CD8-positive, alpha-beta memory T cell (primary cell): ENCODE measurements at places on chromosomes 1 and 21. TPM values are rescaled to one million over a fixed set of nuclear protein-coding genes. Genes with fewer than 3 reads are reported as not detected.

GRCh38 chr1:45007311-45007710, 3.8 kb downstream of the HECTD3 start:
- no peak for DNase-seq

DNA sequence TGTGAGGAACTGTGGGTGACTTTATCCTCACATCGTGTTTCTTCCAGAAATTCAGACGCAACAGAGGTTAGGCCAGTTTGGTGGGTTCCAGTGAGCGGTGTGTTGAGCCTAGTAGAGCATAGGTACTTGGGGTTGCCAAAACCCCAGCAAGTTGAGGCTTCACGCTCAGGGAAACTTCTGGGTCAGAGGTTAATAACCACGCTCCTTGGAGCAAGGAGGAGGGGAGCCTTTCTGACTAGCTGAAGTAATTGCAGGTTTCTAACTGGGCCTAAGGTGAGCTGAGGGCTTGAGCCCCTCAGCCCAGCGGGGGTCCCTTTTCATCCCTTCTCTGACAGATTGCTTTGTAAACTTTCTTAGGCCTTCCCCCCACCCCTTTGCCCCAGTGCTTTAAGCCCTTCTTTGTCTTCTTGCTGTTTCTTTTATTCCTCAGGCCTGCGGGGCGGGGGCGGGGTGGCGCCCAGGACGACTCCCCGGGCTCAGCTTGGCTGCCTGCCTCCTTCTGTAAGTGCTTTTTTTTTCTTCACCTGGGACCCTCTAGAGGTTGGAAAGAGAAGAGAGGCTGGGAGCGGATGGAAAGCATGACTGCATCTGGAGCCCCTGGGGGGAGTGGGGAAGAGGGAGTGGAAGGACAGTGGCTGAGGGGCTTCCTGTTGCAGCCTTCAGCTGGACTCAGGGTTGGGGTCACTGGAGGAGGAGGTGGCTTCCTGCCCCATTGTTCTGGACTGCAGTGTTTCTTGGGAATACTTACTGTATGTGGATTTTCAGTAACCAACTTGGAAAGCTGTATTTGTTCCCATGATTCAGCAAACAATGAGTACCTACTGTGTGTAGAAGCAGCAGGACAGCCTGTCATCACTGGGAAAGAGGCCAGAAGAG, 1.3 kb upstream of the ZNF436 start:
- DNase-seq, result no peak

DNA sequence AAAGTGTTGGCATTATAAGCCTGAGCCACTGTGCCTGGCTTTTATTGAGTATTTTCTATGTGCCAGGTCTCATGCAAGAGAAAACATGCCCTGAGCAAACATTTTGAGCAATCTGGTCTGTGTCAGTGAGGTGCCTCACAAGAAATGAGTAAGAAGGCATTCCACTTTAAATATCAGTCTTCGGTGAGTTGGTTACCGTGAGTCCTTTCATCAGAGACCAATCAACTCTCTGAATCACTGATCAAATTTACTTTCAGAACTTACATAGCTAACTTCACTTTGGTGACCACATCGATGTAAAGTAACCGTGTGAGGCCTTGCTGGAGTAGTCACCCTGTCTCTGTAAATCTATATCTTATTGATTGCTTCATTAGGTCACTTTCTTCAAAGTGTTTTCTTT, 14.3 kb upstream of the DDX59 start:
- no peak for DNase-seq

DNA sequence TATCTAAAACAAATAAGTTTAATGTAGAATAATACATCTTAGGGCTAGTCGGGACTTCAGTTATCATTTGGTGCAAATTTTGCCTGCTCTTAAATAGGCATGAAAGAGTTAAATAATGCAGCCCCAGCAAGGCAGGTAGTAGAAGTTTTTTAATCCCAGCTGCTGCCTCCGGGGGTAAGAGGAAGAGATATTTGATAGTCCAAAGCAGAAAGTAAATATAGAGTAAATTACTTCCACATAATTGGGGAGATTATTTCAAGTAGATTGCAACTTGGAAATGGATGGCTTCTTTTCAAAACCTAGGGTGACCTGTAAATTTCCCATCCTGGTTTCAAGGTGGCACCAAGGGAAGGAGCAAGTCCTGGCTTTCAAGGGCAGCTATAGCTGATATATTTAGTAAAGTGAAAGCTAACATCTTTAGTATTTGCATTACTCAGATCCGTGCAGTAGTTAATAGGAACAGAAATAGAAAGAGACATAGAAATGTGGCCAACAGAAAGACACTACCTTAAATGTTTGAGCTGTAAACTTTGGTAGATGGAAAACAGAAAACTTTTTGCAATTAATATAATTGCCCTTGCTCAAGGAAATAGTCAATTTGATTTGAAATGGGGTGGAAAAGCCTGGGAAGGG, 109.1 kb downstream of the LMO4 start:
- no peak for DNase-seq

- DNase-seq, result no peak
Observed at GRCh38 chr1:8718850-8719361, 98.5 kb downstream of the RERE start.

DNA sequence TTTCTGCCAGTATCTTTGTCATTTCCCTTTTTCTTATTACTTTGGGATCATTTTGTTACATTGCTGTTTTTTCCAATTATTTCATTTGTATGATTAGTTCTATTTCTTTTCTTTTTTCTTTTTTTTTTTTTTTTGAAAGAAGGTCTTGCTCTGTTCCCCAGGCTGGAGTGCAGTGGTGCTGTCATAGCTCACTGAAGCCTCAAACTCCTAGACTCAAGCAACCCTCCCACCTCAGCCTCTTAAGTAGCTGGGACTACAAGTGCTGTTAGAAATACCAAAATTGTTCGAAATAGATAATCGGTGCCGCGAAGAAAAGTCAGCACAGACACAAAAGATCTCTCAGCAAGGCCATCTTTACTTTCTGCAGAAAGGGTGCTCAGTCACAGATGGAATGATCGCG, 26.6 kb upstream of the COL6A1 start:
- no peak for DNase-seq

GRCh38 chr1:5475572-5475971, 516.7 kb downstream of the NPHP4 start:
- no peak for DNase-seq

DNA sequence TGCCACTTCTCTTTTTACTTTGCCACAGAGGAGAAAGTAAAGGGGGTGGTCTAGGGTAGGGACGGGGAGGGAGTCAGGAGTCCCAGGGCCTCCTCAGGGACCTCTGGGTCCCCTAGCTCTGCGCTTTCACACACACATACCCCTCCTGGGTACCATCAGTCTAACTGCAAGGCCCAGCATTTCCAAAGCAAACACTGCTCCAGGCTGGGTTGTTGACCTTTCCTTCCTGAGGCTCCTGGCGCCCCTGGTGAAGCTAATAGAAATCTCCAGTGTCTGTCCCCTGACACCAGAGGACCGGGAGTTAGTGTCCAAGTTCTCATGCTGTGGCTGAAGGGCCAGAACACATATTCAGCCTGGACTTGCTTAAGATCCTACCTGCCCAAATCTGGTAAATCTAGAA, 3.9 kb downstream of the TMEM63A start:
- no peak for DNase-seq

GRCh38 chr1:117142200-117142599, 20.7 kb upstream of the TRIM45 start:
- DNase-seq, result no peak

- DNase-seq, result no peak
Observed at GRCh38 chr1:209512821-209513220, 70.7 kb upstream of the CAMK1G start.

GRCh38 chr1:181312946-181313345, 170.4 kb upstream of the CACNA1E start:
- DNase-seq, result no peak

DNA sequence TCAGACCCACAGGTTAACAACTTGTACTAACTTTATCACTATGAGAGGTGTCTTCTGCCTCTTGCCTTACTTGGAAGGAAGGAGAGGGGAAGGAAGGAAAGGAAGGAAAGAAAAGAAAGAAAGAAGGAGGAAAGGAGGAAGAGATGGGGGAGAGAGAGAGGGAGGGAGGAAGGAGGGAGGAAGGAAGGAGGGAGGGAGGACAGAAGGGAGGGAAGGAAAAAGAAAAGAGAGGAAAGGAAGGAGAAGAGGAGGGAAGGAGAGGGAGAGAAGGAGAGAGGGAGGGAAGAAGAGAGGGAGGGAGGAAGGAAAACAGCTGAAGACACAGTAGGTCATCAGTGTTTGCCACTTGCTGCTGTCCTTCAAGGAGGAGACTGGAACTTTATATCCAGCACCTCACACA, 5.3 kb upstream of the SIPA1L2 start:
- DNase-seq, result no peak

DNA sequence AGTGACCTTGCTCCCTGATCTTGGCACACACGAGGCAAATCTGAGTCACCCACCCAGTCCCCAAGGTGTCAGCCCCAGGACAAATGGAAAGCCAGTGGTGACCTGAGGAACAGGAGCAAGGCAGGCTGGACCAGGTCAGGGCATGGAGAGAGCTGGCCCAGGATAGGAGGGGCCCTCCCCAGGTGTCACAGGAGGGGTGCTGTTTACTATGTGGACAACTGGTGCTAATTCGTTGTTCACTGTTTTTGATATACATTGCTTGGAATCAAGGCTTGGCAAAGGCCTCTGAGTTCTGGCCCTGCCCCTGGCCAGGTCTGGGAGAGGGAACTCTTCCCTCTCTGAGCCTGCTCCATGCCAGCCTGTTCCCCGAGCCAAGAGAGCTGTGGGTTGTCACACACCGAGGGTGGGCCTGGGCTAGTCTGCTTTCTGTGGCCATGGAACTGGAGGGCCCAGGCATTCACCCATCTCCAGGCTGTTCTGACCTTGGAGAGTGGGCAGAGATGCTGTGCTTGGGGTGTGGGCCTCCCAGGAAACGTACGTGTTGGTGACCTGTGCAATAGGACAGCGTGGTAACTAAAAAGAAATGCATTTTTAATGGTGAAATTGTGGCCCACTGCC, 41.8 kb downstream of the CRYAA start:
- DNase-seq, result no peak

GRCh38 chr1:222326006-222326709, 221.7 kb downstream of the HHIPL2 start:
- DNase-seq, result no peak

GRCh38 chr1:183832459-183832858, 27.5 kb downstream of the RGL1 start:
- DNase-seq, result no peak

GRCh38 chr1:66043186-66043585, 250.5 kb downstream of the PDE4B start:
- no peak for DNase-seq

The CTTNBP2NL gene
- 2.3 TPM for total RNA-seq

The FHL3 gene
- 17.5 TPM for total RNA-seq

The PRDM15 gene
- total RNA-seq, result 13.1 TPM

The NBL1 gene
- total RNA-seq, result 35.6 TPM

The ZNF695 gene
- 0.38 TPM for total RNA-seq

The HJV gene
- not detected for total RNA-seq

The LCE3D gene
- not detected for total RNA-seq
